ENCODE measurements at places on chromosomes 3 and 15. TPM values are rescaled to one million over a fixed set of nuclear protein-coding genes. Genes with fewer than 3 reads are reported as not detected.
A peak's percentile ranks its signal among the peaks of the same experiment; 100 is the strongest.

- H3K4me3 ChIP-seq, result peak overlapping the region; percentile 43
- DNase-seq, result no peak
- H3K27ac ChIP-seq, result no peak overlapping the region
- H3K36me3 ChIP-seq, result no peaks in the 10 kb centered on the region
Measured at GRCh38 chr15:92733090-92733933, 77.7 kb upstream of the FAM174B start.

DNA sequence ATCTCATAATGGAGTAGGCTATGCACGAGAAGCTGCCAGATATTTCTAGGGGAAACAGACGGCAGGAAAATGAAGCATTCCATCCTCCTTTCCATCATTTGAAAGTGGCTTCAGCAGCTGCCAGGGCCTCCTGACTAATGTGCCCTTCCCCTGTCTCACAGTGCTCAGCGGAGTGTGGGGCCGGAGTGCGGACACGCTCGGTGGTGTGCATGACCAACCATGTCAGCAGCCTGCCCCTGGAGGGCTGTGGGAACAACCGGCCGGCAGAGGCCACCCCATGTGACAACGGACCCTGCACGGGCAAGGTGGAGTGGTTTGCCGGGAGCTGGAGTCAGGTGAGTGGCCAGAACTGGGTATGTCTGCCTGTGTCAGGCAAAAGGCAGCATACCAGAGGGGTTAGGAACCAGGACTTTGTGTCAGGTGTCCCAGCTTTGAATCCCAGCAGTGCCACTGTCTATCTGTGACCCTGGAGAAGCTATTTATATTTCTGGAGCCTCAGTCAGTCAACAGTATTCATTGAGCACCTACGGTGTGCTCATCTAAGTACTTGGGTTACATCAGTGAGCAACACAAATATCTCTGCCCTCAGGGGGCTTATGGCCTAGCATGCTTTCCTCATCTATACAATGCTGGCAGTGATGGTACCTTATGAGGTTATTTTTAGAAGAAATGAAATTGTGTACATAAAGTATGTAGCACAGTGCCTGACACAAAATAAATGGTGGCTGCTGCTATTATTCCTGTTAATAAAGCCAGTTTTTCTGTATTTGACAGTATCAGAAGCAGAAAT is 52.4 kb upstream of the NR2E3 start:
- peaks cover 6% of the 10 kb centered on the region for H3K36me3 ChIP-seq
- DNase-seq, result no peak
- no peaks in the 10 kb centered on the region for H3K4me1 ChIP-seq
- H3K4me3 ChIP-seq, result no peak overlapping the region
- H3K27me3 ChIP-seq, result no peaks in the 10 kb centered on the region
- H3K27ac ChIP-seq, result no peak overlapping the region

- H3K27me3 ChIP-seq, result peaks cover 17% of the 10 kb centered on the region
- no peak for DNase-seq
- H3K4me1 ChIP-seq, result peaks cover 4% of the 10 kb centered on the region
- H3K36me3 ChIP-seq, result no peaks in the 10 kb centered on the region
- H3K27ac ChIP-seq, result no peak overlapping the region
Measured at GRCh38 chr15:40952301-40952900, 870 bp upstream of the CHAC1 start.

DNA sequence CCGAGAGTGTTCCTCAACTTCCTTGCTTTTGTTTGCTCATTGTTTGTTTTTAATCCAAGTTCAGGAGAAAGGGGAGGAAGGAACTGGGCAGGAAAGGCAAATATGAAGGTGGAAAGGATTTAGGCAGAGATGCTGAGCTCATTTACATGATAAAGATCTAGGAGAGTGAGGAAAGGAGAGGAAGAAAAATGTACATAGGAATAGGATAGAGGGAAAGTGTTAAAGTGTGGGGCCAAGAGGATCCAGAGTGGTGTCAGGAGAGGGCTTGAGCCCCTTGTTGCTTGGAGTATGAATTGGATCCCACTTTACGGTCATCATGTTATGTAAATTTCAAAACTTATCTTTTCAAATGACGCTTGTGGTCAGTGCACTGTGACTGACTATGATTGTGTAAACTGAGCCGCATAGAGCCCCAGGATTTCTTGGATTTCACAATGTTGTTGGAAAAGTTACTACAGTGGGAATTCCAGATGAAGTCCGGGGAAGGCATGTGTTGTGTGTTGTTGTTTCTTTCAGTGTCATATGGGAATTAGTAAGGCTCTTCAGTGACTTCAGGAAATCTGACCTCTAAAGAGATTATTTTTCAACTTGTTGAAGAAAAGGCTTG is 15.0 kb upstream of the PLD1 start:
- no peaks in the 10 kb centered on the region for H3K36me3 ChIP-seq
- H3K27me3 ChIP-seq, result no peaks in the 10 kb centered on the region
- no peaks in the 10 kb centered on the region for H3K4me1 ChIP-seq
- no peak overlapping the region for H3K27ac ChIP-seq
- DNase-seq, result no peak

GRCh38 chr3:61924090-61924735 is 362.8 kb downstream of the PTPRG start:
- no peak overlapping the region for H3K4me3 ChIP-seq
- no peak for DNase-seq
- H3K27ac ChIP-seq, result no peak overlapping the region
- H3K4me1 ChIP-seq, result peaks cover 23% of the 10 kb centered on the region
- H3K27me3 ChIP-seq, result no peaks in the 10 kb centered on the region

DNA sequence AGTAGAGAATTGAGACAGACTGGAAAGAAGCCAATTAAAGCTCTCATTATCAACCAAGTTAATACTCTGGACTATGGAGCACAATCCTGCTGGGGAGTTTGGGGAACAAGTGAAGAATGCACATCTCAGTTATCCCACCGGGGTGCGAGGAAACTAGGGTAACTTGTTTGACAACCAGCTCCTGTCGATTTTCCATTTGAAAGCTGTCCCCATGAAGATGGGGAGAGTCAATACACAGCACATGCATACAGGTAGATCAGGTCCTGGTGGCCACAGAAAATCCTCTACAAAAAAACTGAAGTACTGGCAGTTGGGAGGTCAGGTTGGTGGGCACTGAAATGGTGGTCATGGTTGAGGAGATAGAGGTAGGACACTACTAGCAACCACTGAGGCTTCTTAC is 25.7 kb upstream of the GRAMD1C start:
- H3K4me3 ChIP-seq, result no peak overlapping the region
- H3K27me3 ChIP-seq, result no peaks in the 10 kb centered on the region
- DNase-seq, result no peak
- no peaks in the 10 kb centered on the region for H3K4me1 ChIP-seq

GRCh38 chr3:99534951-99535704 is 103.3 kb upstream of the COL8A1 start:
- H3K4me3 ChIP-seq, result no peak overlapping the region
- DNase-seq, result no peak
- peaks cover 3% of the 10 kb centered on the region for H3K4me1 ChIP-seq

- no peak overlapping the region for H3K27ac ChIP-seq
- no peaks in the 10 kb centered on the region for H3K4me1 ChIP-seq
- no peaks in the 10 kb centered on the region for H3K27me3 ChIP-seq
- H3K36me3 ChIP-seq, result no peaks in the 10 kb centered on the region
- no peak overlapping the region for H3K4me3 ChIP-seq
Measured at GRCh38 chr15:39247574-39247973, 333.3 kb upstream of the THBS1 start.

- no peaks in the 10 kb centered on the region for H3K27me3 ChIP-seq
- no peak overlapping the region for H3K27ac ChIP-seq
- DNase-seq, result no peak
- peaks cover 7% of the 10 kb centered on the region for H3K4me1 ChIP-seq
- H3K4me3 ChIP-seq, result no peak overlapping the region
Measured at GRCh38 chr15:36301947-36302346, 277.5 kb upstream of the CDIN1 start.

DNA sequence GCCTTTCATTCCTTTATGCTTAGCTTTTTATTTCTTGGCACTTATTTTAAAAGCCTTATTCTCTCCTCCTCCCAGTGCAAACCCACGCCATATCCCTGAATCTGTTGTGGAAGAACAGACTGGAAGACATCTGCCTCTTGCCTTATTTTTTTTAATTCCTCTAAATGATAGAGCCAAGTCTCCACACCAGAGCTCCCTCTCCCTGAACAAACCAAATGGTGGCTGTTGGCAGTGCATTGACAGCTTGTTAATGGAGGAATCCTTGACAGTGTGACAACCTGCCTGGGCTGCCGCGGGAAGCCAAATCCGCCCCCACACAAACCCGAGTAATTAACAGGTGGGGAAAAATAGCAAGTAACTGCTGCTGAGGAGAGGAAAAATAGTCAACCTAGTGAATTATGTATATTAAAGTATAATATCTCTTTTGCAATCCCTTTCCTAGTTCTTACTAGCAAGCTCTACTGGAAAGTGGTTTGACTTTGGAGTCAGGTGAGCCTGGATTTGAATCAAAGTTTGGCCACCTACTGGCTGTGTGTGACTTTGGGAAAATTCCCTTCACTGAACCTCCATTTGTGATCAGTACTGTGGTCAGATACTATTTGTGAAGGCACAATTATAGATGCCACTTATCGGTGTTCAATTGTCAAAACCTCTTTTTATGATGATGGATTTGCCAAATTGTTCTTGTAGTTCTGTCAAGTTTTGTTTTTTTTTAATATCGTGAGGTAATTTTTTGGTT is 589.6 kb downstream of the PDCD6IP start:
- no peak overlapping the region for H3K4me3 ChIP-seq
- no peaks in the 10 kb centered on the region for H3K36me3 ChIP-seq
- peaks cover 16% of the 10 kb centered on the region for H3K4me1 ChIP-seq
- H3K27ac ChIP-seq, result no peak overlapping the region
- no peak for DNase-seq
- H3K27me3 ChIP-seq, result no peaks in the 10 kb centered on the region

DNA sequence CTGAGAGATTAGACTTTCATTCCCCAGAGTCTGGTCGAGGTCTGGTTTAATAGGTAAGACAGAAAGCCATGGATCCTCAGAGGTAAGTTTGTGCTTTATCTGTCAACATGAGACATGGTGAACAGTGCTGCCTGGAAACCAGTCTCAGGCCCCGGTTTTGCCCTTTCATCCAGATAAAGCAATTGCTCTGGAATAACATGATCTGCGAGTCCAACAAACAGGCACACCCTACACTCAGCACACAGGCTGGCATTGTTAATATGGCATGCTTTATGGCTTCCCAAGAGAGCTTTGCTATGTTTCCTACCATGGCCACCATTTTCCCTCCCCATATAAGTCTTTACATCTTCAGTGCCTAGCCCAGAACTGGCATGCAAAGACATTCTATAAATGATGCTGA is 30.1 kb upstream of the MNS1 start:
- no peak overlapping the region for H3K27ac ChIP-seq
- DNase-seq, result no peak
- H3K4me1 ChIP-seq, result no peaks in the 10 kb centered on the region

DNA sequence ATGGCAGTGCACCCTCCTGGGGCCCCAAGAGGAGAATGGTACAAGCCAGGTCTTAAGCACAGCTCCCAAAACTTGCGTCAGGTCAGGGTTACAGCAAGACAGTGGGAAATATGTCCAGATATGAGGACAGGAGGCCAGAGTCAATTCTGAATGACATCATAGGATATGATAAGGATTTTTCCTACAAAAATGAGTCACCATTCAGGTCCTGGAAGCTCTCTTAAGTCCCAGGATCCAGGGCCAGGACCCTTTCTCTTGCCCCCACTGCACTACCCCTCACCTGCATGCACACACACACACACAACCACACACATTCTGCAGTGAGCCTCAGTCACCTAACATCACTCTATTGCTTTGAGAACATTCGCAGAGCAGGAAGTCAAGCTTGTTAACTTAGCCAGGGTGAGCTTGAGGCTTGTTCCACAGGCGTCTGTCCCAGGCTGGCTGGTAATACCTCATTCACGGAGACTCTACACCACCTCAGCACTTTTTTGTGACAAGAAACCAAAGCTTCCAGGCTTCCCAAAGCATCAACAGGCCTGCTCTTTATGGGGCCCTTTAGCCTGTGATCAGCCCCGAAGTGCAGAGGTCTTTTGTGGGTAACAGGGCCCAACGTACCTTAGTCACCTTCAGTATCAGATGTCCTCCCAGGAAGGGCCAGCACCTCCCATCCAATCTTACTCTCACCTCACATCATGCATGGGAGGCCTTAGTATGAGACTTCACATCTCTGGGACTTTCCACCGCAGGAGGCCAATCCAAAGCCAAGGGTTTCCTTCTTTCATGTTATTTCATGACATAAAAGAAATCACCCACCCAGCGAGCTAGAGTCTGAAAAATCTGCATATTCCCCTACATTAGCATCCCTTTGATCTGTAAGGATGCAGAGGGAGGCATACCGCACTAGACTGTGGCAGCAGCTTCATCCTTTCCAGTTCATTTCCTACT is 74.0 kb upstream of the LIPC start:
- H3K4me3 ChIP-seq, result no peak overlapping the region
- no peaks in the 10 kb centered on the region for H3K27me3 ChIP-seq
- H3K4me1 ChIP-seq, result no peaks in the 10 kb centered on the region
- H3K36me3 ChIP-seq, result no peaks in the 10 kb centered on the region
- no peak overlapping the region for H3K27ac ChIP-seq

DNA sequence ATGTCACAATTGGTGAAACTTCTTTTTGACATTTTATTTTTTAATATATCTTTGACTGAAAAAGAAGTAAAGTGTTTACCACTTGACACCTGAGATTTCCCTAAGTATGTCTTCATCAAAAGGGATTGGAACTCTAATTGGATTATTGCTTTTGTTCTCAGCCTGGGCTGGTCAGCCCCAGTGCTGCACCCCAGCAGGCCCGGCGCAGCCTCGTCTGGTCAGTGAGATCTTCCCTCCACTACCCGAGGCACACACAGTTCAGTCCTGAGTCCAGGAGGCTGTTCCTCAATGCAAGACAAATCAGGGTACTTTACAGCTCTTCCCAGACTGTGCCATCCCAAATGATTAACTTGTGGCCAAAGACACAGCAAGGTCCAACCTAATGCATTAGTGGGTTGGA is 146.9 kb upstream of the SEMA6D start:
- no peak overlapping the region for H3K4me3 ChIP-seq
- no peaks in the 10 kb centered on the region for H3K27me3 ChIP-seq
- H3K36me3 ChIP-seq, result no peaks in the 10 kb centered on the region
- DNase-seq, result peak; percentile 70
- no peak overlapping the region for H3K27ac ChIP-seq
- H3K4me1 ChIP-seq, result peaks cover 14% of the 10 kb centered on the region

- no peak overlapping the region for H3K4me3 ChIP-seq
- no peak for DNase-seq
- H3K4me1 ChIP-seq, result no peaks in the 10 kb centered on the region
- no peaks in the 10 kb centered on the region for H3K27me3 ChIP-seq
- H3K36me3 ChIP-seq, result no peaks in the 10 kb centered on the region
- H3K27ac ChIP-seq, result no peak overlapping the region
Measured at GRCh38 chr3:4938281-4938982, 40.8 kb upstream of the BHLHE40 start.

- H3K27ac ChIP-seq, result no peak overlapping the region
- H3K4me3 ChIP-seq, result peak overlapping the region; percentile 42
- H3K27me3 ChIP-seq, result peaks cover 100% of the 10 kb centered on the region
- H3K36me3 ChIP-seq, result no peaks in the 10 kb centered on the region
- H3K4me1 ChIP-seq, result peaks cover 55% of the 10 kb centered on the region
Measured at GRCh38 chr3:128488991-128489673, 3.9 kb downstream of the GATA2 start.

AEN gene
- total RNA-seq, result 35.0 TPM

FEZF2 gene
- 9.1 TPM for total RNA-seq

LCTL gene
- total RNA-seq, result 19.2 TPM

HCN4 gene
- 0.50 TPM for total RNA-seq

PRR20G gene
- total RNA-seq, result not detected

NSUN3 gene
- total RNA-seq, result 13.4 TPM

All from neural progenitor cell (in vitro differentiated cells).